RCC 7860 (cell line): ENCODE measurements at places on chromosomes 11 and 22.

GRCh38 chr11:12707500-12707880, 33.3 kb downstream of the TEAD1 start:
- no peak for DNase-seq

- no peak for DNase-seq
These were observed 60.7 kb downstream of the LRRC32 start for GRCh38 chr11:76609736-76610370.

GRCh38 chr11:120867024-120867423, 156.9 kb upstream of the TBCEL start:
- DNase-seq: no peak

- DNase-seq: no peak
These were observed 20.6 kb downstream of the LRRC32 start for GRCh38 chr11:76649851-76650372.

DNA sequence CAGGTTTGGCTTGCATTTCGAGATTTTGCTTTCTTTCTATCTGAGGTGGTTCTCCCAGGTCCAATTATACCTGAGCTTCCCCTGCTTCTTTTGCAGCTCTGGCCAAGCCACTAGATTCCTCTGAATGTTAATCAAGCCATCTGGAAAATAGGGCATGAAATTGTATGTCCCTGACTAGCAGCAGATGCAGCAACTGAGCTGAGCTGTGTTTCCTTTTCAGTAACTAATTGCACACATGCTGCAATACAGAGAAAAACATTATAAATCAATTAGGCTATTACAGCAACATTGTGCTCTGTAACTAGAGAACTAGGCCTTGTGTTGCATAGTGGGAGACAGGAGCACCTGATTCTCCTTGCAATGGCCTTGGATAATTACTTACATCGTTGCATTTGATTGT, 408.3 kb downstream of the ETS1 start:
- DNase-seq: no peak

GRCh38 chr11:701741-702461, 4.1 kb upstream of the EPS8L2 start:
- no peak for DNase-seq
